Activated T-helper 1 cell treated with anti-CD3 and anti-CD28 coated beads, Interleukin-2, amount 50 U/mL, for 16 hours (primary cell): ENCODE measurements at places on chromosomes 12 and 14.

GRCh38 chr14:95660651-95661515 lies 25.3 kb upstream of the TCL1B start:
- DNase-seq = no peak

DNA sequence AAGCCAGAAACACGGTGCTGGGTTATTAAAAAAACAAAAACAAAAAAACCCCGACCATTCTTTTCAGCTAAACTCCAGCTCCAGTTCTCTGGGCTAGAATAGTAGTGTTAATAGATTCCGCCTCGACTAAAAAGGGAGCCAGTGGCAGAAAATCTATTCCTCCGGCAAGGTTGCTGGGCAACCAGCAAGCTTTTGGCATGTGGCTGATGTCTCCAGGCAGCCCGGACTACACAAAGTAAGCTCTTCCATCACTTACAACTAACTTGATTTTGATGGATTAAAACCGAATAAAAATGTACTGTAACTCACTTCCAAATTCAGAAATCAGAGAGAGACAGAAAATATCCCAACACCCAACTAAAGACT lies 126.4 kb upstream of the FOXN3 start:
- DNase-seq = no peak

GRCh38 chr14:101125719-101126651 lies 222.5 kb upstream of the RTL1 start:
- no peak for DNase-seq

DNA sequence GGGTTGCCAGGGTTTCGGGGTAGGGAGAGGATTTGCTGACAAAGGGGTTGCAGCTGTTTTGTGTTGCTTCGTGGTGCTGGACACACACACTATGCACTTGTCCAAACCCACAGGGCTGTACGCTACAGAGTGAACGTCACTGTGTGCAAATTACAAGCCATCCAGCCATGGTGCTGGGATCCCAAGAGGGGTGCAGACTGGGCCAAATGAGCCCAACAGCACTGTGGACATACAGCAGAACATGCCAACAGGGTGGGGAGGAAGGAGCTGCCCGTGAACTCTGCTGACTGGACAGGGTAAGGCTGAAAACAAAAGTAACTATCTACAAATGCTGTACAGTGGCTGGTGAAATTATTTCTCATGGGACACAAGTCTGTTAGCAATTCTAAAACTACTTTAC lies 25.2 kb downstream of the POLE start:
- DNase-seq = no peak

GRCh38 chr14:73746520-73747378 lies 32.6 kb upstream of the PNMA1 start:
- DNase-seq = no peak

- DNase-seq = no peak
Measured at GRCh38 chr12:6377667-6377994, 2.3 kb upstream of the SCNN1A start.

GRCh38 chr14:91716999-91717398 lies 14.9 kb downstream of the CATSPERB start:
- DNase-seq = no peak

DNA sequence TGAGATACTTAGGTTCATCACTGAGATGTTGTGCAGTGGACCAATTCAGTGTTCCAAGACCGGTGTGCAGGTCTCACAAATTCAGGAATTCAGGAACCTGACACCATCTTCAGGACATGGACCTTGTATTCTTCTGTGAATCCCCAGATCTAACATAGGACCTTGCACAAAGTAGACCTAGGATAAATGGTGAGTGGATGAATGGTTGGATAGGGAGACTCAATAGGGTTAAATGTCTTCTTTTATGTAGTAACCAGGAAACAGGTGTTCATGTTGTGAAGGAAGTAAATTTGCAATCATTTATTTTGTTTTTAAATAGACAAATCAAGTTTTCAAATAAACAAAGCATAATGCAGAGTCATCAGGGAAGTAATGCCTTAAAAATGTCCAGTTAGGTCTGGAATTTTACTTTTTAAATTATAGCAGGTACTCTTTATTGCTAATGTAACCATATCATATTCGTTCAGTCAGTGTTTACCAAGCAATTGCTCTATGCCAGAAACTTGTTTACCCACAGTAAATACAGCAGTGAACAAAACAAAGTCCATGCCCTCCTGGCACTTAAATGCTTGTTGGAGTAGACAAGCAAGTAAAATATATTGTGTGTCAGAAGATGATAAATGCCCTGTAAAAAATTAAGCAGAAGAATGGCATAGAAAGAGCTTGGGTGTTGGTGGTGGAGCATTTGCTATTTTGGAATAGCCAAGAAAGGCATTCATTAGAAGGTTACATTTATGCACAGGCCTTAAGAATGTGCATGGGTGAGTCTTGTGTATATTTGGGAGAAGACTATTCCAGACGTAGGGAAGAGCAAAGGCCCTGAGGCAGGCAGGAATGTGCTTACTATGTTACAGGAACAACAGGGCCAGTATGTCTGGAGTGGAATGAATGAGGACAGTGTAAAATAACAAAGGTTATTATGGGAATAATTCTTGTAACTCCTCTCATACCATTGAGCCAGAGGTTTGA lies 26.3 kb downstream of the RXYLT1 start:
- DNase-seq = no peak

- DNase-seq = no peak
Measured at GRCh38 chr12:1644534-1645438, 15.8 kb downstream of the WNT5B start.

DNA sequence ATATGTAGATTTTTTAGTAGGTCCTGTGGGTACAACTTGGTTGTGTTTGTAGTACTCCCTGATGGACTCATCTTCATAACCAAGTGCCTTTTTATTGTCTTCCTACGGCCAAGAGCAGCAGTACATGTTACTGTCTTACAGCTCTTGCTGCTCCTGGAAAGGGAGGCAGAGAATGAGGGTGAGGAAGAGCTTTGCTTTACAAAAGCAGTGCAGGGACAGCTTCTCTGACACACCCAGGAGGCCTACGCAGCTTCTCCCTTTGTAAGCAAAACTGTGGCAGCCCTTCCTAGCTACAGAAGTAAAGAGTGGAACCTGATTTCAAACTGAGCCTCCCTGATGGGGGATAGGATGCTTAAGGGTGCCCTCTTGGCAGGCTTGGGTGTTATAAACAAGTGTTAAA lies 18.6 kb downstream of the MYRFL start:
- no peak for DNase-seq
